ENCODE measurements at places on chromosomes 11 and 22. TPM values are rescaled to one million over a fixed set of nuclear protein-coding genes. Genes with fewer than 3 reads are reported as not detected.

- H3K27me3 ChIP-seq, result no peaks in the 10 kb centered on the region
- no peak for DNase-seq
- no peak overlapping the region for H3K4me3 ChIP-seq
- no peak overlapping the region for H3K27ac ChIP-seq
Observed at GRCh38 chr22:30705710-30706651, 11.3 kb downstream of the OSBP2 start.

GRCh38 chr11:79055856-79056631 lies 384.8 kb downstream of the TENM4 start:
- no peak overlapping the region for H3K4me3 ChIP-seq
- H3K27me3 ChIP-seq, result no peaks in the 10 kb centered on the region
- peak; percentile 44 for DNase-seq
- H3K36me3 ChIP-seq, result no peaks in the 10 kb centered on the region
- no peak overlapping the region for H3K27ac ChIP-seq
- peaks cover 4% of the 10 kb centered on the region for H3K4me1 ChIP-seq

DNA sequence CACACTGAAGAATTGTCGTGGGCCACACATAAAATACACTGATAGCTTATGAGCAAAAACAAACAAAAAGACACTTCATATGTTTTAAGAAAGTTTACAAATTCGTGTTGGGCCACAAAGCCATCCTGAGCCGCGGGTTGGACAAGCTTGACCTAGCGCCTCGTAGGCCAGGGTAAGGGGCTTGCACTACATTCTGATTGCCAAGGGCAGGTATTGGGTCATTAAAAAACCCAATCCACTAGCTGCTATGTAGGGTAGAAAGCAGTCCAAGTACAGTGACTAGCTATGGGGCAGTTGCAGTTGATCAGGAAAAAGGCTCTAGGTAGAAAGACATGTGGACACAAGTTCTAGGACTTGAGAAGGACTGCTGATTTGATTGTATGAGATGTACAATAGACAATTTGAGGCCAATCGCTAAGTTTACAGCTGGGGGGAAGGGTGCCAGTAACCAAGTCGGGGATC lies 14.0 kb downstream of the KDELR3 start:
- H3K36me3 ChIP-seq, result no peaks in the 10 kb centered on the region
- no peaks in the 10 kb centered on the region for H3K4me1 ChIP-seq
- H3K27me3 ChIP-seq, result no peaks in the 10 kb centered on the region
- no peak for DNase-seq
- H3K27ac ChIP-seq, result no peak overlapping the region
- H3K4me3 ChIP-seq, result no peak overlapping the region

GRCh38 chr11:97364047-97364446 lies 974.2 kb downstream of the JRKL start:
- no peak for DNase-seq
- no peak overlapping the region for H3K4me3 ChIP-seq
- H3K27me3 ChIP-seq, result no peaks in the 10 kb centered on the region
- no peaks in the 10 kb centered on the region for H3K36me3 ChIP-seq

KRTAP5-7 gene
- 0.23 TPM for total RNA-seq

GRCh38 chr22:43449205-43449830 lies 37.5 kb downstream of the MPPED1 start:
- no peak overlapping the region for H3K4me3 ChIP-seq
- H3K36me3 ChIP-seq, result no peaks in the 10 kb centered on the region
- H3K27ac ChIP-seq, result no peak overlapping the region
- H3K4me1 ChIP-seq, result no peaks in the 10 kb centered on the region
- H3K27me3 ChIP-seq, result no peaks in the 10 kb centered on the region

DNA sequence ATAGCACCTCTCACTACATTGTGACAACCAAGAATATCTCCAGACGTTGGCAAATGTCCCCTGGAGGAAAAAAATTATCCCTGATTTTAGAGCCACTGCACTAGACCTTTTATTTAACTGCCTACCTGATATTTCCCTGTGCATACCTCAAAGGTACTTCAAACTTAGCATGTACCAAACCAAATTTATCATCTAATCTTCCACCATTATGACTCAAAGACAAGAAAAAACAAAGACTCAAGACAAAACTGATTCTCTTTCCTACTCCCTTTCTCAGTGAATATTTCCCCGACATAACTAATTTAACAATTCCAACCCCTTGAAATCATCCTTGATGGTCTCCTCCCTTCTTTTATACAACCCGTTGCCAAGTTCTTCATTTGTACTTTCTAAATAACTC lies 136.0 kb downstream of the CCDC81 start:
- H3K4me1 ChIP-seq, result peaks cover 3% of the 10 kb centered on the region
- no peak overlapping the region for H3K27ac ChIP-seq
- no peaks in the 10 kb centered on the region for H3K27me3 ChIP-seq

LMNTD2 gene
- 1.0 TPM for total RNA-seq

- H3K27me3 ChIP-seq, result no peaks in the 10 kb centered on the region
- no peak for DNase-seq
- no peak overlapping the region for H3K27ac ChIP-seq
- H3K4me1 ChIP-seq, result peaks cover 7% of the 10 kb centered on the region
- no peaks in the 10 kb centered on the region for H3K36me3 ChIP-seq
- no peak overlapping the region for H3K4me3 ChIP-seq
Observed at GRCh38 chr22:21624120-21624879, 5.5 kb downstream of the YDJC start.

DNA sequence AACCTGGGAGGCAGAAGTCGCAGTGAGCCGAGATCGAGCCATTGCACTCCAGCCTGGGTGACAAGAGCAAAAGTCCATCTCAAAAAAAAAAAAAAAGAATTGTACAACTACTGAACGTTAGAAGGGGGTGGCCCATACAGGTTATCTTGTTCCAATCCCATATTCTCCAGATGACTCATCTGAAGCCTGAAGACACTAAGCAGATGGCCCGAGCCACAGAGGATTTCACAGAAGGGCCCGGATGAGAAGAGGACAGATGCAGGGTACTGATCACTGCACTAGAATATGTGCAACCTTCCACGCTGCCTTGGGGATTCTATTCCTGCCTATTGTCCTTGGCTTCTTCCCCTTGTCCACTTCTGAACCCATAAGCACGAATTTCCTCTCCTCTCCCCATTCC lies 70.9 kb upstream of the UBASH3B start:
- no peak for DNase-seq
- no peaks in the 10 kb centered on the region for H3K4me1 ChIP-seq
- no peaks in the 10 kb centered on the region for H3K27me3 ChIP-seq
- no peak overlapping the region for H3K4me3 ChIP-seq

MMP10 gene
- not detected for total RNA-seq
